Prostate gland (tissue), 2 donors: ENCODE measurements at places on chromosomes 12 and 14. TPM values are rescaled to one million over a fixed set of nuclear protein-coding genes. Genes with fewer than 3 reads are reported as not detected.

PMCH gene
- not detected for total RNA-seq

PTCSC3 gene
- not detected for total RNA-seq

CHGA gene
- 40.5 TPM for total RNA-seq

SCN8A gene
- total RNA-seq, result 10.4 TPM

GRCh38 chr12:84874825-84875139 lies 37.8 kb downstream of the SLC6A15 start:
- no peak overlapping the region for H3K27ac ChIP-seq
- no peak overlapping the region for H3K4me3 ChIP-seq
- H3K4me1 ChIP-seq, result no peaks in the 10 kb centered on the region
- DNase-seq, result no peak

DNA sequence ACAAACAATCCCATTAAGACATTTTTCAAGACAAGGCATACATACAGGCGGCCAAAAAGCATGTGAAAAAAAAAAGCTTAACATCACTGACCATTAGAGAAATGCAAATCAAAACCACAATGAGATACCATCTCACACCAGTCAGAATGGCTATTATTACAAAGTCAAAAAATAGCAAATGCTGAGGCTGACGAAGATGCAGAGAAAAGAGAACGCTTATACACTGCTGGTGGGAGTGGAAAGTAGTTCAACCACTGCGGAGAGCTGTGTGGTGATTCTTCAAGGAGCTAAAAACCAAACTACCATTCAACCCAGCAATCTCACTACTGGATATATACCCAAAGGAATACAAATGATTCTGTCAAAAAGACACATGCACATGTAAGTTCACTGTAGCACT lies 216.7 kb downstream of the FOXG1 start:
- H3K27me3 ChIP-seq, result no peaks in the 10 kb centered on the region
- no peak for DNase-seq
- H3K4me1 ChIP-seq, result no peaks in the 10 kb centered on the region
- H3K27ac ChIP-seq, result no peak overlapping the region
- H3K36me3 ChIP-seq, result no peaks in the 10 kb centered on the region
